Ovary (tissue), 10 donors: ENCODE measurements at places on chromosomes 1 and 21.

- no peak for DNase-seq
Observed at GRCh38 chr1:196361112-196361714, 247.0 kb downstream of the KCNT2 start.

GRCh38 chr1:58200437-58200836 lies 346.1 kb downstream of the OMA1 start:
- DNase-seq: no peak

- DNase-seq: no peak
Observed at GRCh38 chr1:162765788-162766187, 24.7 kb upstream of the HSD17B7 start.

GRCh38 chr1:174406421-174406820 lies 41.3 kb upstream of the GPR52 start:
- no peak for DNase-seq

- no peak for DNase-seq
Observed at GRCh38 chr21:15282665-15283064, 217.9 kb upstream of the NRIP1 start.

DNA sequence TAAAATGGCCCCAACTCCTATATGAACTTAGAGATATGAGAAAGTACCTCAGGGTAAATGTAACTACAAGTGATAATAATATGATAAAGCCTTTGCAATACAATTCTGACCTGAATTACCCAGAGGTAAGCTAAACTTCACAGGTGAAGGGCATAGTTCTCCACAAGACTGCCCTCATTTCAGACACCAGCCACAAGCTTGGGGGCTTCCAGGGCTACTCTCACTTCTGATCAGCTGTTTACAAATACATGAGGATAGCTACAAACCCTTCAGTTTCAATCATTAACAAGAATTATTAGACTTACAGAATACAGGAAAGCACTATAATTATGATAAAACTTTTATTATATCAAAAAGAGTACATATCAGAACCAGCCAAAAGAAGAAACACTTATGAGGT lies 18.7 kb upstream of the DPH5 start:
- no peak for DNase-seq

- no peak for DNase-seq
Observed at GRCh38 chr1:54464031-54464476, 57.9 kb upstream of the SSBP3 start.

GRCh38 chr21:20996421-20997310 lies 1.5 kb upstream of the NCAM2 start:
- DNase-seq: no peak

DNA sequence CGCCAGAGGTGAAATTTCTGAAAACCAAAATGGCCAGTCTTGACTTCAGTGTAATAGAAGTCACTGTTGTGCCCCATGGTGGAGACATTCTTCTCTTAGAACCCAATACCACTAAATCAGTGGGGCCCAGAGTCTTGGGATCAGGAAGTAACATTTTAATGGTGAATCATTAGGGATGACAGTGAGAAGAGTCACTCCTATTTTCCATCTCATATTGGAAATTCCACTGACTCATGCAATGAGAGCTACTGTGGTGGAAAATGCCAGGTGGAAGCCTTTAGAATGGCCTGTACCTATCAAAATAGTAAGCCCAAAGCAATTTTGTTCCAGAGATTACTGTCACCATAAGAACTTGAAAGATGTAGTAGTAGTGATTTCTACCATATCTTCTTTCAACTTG lies 20.6 kb upstream of the PPM1J start:
- DNase-seq: no peak

GRCh38 chr1:32960342-32960741 lies 4.3 kb downstream of the RNF19B start:
- DNase-seq: no peak

GRCh38 chr1:60041783-60042182 lies 31.8 kb downstream of the C1orf87 start:
- no peak for DNase-seq

DNA sequence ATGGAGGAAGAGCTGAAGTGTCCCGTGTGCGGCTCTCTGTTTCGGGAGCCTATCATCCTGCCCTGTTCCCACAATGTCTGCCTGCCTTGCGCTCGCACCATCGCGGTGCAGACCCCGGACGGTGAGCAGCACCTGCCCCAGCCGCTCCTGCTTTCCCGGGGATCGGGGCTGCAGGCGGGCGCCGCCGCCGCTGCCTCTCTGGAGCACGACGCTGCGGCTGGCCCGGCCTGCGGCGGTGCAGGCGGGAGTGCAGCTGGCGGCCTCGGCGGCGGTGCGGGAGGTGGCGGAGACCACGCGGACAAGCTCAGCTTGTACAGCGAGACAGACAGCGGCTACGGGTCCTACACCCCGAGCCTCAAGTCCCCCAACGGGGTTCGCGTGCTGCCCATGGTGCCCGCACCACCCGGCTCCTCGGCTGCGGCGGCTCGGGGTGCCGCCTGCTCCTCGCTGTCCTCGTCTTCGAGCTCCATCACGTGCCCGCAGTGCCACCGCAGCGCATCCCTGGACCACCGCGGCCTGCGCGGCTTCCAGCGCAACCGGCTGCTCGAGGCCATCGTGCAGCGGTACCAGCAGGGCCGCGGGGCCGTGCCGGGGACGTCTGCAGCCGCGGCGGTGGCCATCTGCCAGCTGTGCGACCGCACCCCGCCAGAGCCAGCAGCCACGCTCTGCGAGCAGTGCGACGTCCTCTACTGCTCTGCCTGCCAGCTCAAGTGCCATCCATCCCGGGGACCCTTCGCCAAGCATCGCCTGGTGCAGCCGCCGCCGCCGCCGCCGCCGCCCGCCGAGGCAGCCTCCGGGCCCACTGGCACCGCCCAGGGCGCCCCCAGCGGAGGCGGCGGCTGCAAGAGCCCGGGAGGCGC lies 1.3 kb downstream of the TRIM67 start:
- DNase-seq: no peak

GRCh38 chr1:28197682-28198415 lies 21.4 kb upstream of the PTAFR start:
- DNase-seq: no peak

DNA sequence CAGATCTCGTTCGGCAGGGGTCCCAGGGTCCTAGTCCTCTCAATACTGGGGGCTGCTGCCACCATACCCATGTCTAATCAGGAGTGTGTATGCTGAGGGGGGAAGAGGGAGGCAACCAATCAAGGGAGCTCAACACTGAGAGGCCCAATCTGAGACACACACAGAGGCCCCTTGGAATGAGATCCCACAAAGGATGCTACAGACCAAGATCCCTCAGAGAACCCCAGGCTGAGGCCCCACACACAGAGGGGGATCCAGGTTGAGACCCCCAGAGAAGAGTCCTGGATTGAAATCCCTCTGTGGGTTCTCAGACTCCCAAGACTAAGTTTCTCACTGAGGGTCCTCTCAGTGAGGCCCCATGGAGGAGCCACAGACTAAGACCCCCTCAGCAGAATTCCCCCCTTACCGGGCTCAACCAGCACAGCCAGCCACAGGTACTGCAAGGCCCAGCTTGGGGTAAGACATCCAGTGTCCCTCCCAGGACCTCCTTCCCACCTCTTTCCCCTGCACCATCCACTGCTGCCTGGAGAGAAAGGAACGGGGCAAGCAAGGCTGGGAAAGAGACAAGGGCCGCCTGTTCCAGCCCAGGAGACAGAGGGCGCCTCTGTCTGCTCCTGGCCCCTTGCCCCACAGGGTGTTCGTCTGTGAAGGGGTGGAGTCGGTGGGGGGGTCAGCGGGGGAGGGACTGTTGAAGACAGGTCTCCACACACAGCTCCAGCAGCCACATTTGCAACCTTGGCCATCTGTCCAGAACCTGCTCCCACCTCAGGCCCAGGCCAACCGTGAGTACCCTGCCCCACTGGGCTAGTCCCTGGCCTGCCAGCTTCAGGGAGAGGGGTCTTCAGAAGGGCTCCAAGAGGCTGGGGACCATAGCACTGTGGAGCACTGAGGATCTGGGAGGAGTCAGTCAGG lies at the start of gene S100A1:
S100A1 (plus strand) TSS at position 720 of the 912 bp plus-strand sequence. CDS start 2,088 bp downstream, outside the sequence.
- no peak for DNase-seq

GRCh38 chr1:189429610-189430009 lies 1048.1 kb downstream of the BRINP3 start:
- no peak for DNase-seq

GRCh38 chr1:98051065-98051675 lies 130.3 kb upstream of the DPYD start:
- no peak for DNase-seq

DNA sequence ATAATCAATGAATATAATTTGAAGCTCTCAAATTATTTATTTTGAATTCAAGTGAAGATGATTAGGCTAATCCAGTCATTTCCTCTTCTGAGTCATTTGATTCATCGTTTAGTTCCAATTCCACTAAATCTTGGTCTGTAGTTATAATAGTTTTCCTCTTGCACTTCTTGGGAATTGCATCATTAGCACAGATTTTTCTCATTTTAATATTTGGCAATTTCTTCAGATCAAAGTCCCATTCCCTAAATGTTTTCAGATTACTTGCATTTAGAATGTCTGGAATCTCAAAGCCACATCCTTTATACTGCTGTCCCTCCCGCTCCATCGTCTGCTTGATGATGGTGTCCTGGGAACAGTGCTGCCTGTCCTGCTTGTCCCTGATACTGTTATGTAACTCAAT lies 43.5 kb downstream of the MAST2 start:
- no peak for DNase-seq

GRCh38 chr21:45591619-45592207 lies 49.5 kb upstream of the SLC19A1 start:
- DNase-seq: no peak

DNA sequence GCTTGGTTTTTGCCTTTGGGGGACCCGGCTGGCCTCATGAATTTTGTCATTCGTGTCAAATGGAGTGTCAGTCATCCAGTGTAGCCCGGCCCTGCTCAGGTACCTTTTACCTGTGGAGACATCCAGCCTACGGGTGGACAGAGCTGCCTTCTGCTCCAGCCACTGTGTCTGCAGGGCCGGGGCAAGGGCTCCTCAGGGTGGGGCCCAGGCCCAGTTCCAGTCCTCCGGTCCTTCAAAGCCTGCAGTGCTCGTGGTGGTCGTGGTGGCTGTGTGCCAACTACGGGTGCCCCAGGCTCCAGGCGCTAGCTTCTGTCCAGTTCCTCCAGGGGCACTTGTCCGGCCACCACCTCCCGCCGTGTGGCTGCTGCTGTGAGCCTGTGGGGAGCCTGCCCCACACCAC lies 54.8 kb downstream of the TRIM11 start:
- DNase-seq: peak; percentile 16

DNA sequence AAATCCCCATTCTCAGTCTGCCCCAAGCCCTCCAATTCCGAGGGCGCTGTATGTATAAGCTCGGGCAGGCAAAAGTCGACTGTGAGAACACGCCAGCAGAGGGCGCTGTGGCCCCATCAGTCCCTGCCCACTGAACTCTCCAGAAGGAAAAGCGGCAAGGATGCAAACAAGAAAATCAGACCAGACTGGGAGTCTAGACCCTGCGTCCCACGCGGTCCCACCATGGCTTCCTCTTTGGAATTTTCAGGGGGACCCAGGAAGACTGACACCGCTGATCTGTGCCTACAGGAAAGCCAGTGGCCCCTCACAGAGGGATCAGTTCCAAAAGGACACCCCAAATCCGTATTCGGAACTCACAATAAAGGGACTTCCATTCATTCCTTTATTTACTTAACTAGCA lies 19.5 kb downstream of the TEX35 start:
- DNase-seq: peak; percentile 80

- DNase-seq: peak; percentile 10
Observed at GRCh38 chr1:2640626-2641025, 7.8 kb upstream of the MMEL1 start.

DNA sequence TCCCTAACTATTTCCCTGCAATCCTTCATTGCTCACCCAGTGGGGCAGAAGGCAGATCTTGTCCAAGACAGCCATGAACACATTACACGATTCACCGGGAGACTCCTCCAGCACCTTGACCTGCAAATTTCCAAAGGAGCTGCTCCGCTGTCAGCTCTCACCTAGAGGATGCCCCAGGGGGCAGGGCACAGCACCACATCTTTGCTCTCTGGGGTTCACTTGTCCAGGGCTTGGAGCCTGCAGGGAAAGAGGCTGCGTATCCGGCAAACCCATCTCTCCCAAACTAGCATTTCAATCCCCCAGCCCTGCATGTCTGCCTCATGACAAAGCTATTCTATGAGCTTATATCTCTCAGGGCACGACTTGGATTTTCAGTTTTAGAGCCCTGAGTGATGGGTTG lies 35.1 kb upstream of the OLIG2 start:
- DNase-seq: no peak

DNA sequence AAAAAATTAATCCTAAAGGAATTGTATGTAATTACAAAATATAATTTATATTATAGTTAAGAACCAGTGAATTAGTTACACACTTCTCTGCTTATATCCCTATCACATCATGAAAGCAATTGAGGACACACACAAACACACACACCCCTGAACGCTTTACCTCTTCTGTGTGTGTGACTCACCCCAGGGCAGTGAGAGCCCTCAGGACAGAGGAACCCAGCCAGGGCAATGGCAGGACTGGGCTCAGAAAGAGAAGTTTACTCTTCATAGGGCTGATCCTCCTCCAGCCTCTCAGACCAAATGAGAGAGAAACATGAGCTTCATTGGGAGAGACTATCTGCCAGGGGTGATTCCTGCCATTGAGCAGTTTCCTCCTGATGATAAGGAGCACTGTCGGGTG lies 38.1 kb downstream of the SLC44A3 start:
- no peak for DNase-seq

DNA sequence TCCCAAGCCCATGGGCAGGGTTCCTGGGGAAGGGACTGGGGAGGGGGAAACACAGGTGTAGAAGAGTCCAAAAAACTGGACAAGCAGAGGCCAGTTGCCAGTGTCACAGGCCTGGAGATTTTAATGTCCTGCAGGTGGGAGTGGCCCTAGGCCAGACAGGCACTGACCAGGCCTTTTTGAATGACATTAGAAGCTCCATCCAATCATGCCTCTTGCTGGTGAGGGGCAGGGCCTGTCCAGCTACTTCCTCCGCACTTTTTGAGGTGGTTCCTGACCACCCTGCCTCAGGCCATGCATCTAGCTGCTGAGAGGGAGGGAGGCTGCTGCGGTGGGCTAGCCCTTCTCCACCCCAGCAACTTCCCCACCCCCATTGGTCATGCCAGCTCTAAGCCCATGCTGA lies 15.9 kb upstream of the KIF21B start:
- DNase-seq: no peak

GRCh38 chr1:55107101-55107500 lies 67.8 kb downstream of the PCSK9 start:
- DNase-seq: no peak

- DNase-seq: no peak
Observed at GRCh38 chr1:30809514-30810263, 52.1 kb upstream of the LAPTM5 start.

DNA sequence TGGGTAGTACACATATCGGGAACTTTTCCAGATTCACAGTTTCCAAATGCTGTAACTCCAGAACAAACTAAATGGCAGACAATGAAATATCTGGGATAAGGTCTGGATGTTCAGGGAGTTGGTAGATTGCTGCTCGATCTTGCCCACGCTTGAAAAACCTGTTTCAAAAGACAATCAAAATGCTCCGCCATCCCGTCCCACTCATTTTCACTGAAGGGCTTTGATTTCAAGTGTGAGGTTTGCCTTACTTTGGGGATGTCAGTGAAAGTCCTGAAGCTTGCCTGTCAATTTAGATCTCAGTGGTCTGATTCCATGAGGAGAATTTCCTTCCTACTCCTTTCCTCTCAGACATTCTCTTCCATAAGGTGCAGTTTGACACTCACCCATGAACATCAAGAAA lies 236.3 kb upstream of the KCNK2 start:
- no peak for DNase-seq
